Endodermal cell (in vitro differentiated cells): ENCODE measurements at places on chromosomes 12 and 14. TPM values are rescaled to one million over a fixed set of nuclear protein-coding genes. Genes with fewer than 3 reads are reported as not detected.

- peak; percentile 52 for DNase-seq
These were observed 8.5 kb downstream of the KLHL33 start for GRCh38 chr14:20427231-20428009.

Gene SLC24A4
- total RNA-seq: 0.29 and 0.72 TPM in 2 replicates

- no peak for DNase-seq
These were observed 927.6 kb downstream of the GALC start for GRCh38 chr14:87065366-87065765.

Gene PHETA1
- total RNA-seq: 5.9 to 15.0 TPM (median 15.0 TPM) in 3 replicates

DNA sequence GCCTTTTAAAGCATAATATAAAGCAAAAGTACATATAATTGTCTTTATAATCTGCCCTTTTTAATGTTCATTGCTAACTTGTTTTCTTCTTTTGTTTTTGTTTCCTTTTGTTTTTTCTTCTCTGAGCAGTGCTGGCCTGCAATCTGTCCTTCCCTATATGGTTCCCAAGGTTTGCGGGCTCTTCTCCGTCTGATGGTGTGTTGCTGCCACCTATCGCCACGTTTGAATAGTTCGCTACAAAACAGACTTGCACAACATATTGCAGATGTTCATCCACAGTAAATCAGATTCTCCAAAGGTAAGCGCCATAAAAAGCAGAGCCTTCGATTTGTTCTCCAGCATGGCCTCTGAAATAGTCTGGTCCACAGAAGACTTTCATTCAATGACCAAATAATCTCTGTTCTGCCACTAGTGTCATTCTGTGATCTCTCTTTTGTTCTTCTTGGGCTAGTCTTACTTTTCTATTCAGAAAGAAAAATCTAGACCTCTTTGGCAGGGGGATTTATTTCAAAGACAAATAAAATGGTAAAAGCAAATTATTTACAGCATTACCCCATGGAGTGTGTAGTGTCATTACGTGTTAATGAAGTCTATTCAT lies 33.5 kb downstream of the C12orf50 start:
- peak; percentile 89 for DNase-seq

GRCh38 chr12:7099290-7099996 lies 7.2 kb upstream of the C1R start:
- DNase-seq: no peak

DNA sequence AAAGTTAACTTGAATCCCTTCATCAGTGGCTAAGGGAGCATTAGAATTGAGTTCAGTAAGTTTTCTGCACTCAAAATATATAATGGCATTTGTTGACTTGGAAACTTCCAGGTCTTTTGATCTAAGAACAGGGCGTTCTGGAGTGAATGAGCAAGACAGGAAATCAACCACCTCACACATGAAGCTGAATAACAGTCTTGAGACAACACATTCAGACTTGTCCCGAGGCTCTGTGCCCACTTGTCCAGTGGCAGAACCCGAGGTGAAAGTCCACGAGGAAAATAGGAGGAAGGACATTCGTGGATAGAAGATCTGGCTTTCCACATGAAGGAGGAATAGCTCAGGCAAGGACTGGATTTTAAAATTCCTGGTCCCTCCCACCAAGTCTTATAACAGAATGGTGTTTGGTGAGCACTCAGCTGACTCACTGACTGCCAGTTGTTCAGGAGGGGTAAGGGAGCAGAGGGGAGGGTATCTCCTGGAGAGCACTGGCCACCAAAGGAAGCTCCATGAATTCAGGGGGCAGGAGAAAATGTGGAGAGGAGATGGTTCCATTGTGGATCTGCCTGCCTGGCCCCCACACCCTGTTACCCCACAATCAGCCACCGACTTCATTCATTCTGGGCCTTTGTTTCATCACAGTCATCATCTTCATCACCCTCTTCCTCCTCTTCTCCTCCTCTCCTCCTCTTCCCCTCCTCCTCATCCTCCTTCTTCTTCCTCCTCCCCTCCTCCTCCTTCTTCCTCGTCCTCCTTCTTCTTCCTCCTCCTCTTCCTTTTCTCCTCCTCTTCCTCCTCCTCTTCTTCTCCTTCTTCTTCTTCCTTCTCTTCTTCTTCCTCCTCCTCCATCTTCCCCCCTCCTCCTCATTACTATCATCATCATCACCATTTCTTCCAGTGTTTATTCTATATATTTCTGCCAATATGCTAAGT lies 620.1 kb downstream of the MED13L start:
- no peak for DNase-seq

Gene DBX2
- total RNA-seq: not detected in 2 replicates

- no peak for DNase-seq
These were observed 185.0 kb downstream of the PLCZ1 start for GRCh38 chr12:18552829-18553228.

Gene LYZ
- total RNA-seq: 0.42 TPM in 1 of 3 replicates, not detected in the others

GRCh38 chr14:96204151-96205058 lies at the start of gene BDKRB2:
Gene BDKRB2 (plus strand): TSS chr14:96204839. CDS start chr14:96237108, 32,269 bp downstream.
- DNase-seq: peak; percentile 93

DNA sequence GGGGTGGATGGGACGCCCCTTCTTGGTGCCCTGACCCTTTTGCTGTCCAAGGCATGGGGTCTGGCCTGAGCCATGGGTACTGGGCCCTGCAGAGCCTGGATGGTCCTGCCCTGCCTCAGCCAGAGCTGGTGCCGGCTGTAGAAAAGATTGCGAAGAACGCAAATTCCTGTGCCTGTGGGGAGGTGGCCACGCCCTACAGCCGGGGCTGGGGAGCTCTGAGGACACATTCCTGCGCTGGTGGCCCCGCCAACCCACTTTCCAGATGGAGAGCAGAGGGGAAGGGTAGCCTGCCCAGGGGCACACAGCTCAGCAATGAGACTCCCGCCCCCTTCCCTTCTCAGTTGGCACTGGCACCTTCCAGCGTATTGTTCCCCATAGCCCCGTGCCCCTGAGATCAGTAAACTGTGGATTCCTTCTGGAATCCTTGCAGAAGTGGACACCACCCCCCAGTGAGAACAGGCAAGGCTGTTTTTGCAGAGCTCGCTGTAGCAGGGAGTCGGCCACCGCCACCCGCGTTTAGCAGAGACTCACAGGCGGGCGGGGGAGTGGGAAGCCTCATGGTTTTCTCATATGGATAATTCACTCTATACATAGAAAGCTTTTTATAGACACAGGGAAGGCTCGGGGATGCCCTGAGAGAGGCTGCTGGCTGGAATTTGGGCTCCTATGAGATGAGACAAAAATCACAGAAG lies 8.6 kb downstream of the INF2 start:
- peak; percentile 60 for DNase-seq

DNA sequence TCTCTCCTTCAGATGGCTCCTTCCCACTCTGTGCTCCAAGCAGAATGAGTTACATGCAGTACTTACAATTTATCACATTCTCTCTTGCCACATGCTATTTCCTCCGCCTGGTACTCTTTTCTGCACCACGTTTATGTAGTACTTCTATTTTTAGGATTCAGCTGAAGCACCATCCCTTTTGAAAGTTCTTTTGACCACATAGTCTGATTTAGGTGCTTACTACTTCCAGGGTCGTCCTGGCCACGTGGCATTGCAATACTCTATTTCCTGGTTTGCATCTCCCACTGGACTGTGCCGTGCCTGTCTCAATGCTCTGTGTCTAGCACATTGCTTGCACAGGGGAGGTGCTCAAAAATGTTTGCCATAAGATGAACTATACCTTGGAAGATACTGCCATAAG lies 16.3 kb upstream of the TBC1D30 start:
- DNase-seq: no peak
